ENCODE measurements at places on chromosomes 16 and 17. TPM values are rescaled to one million over a fixed set of nuclear protein-coding genes. Genes with fewer than 3 reads are reported as not detected.
A peak's percentile ranks its signal among the peaks of the same experiment; 100 is the strongest.

CFDP1 gene
- total RNA-seq: 24.7 TPM

DNA sequence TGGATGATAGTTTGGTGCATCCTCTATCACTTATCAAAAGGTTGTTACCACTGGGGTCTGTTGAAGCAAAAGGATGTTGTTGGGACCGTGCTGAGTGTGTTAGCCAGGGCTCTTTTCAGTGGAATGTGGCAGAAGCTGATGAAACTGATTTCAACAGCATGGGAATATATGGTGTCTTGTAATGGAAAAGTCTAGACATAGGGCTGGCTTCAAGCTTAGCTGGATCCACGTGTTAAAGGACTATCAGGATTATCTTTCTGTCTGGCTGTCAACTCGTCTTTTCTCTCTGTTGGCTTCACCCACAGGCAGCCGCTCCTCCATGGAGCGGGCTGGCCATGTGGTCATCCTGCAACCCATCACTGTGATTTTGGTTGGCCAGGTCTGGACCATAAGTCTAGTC lies 8.7 kb downstream of the SNX29 start:
- no peak for DNase-seq

DNA sequence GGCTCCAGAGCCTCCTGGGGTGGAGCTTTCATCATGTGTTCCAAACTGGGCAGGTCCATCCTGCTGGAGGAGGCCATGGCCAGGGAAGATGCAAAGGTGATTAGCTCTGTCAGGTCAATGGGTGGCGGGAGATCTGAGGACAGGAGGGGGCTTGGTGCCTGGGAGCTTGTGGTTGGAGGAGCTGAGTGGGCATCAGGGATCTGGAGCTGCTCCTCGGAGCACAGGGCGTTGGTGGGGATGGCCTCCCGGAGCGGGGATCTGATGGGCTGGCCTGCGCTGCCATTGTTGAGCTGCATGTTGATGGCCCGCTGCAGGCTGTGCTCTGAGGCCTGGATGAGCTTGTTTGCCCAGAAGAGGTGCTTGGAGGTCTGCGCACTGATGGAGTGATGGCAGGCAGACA lies 6.5 kb downstream of the SPATA32 start:
- DNase-seq: no peak

GRCh38 chr17:7845359-7846062 lies 9.4 kb upstream of the TMEM88 start:
- no peak for DNase-seq

FNDC8 gene
- not detected for total RNA-seq

PRSS33 gene
- not detected for total RNA-seq

HES7 gene
- 0.43 TPM for total RNA-seq

GRCh38 chr16:12148120-12148519 lies 171.6 kb downstream of the SNX29 start:
- no peak for DNase-seq

PHAF1 gene
- total RNA-seq: 12.1 TPM

DNA sequence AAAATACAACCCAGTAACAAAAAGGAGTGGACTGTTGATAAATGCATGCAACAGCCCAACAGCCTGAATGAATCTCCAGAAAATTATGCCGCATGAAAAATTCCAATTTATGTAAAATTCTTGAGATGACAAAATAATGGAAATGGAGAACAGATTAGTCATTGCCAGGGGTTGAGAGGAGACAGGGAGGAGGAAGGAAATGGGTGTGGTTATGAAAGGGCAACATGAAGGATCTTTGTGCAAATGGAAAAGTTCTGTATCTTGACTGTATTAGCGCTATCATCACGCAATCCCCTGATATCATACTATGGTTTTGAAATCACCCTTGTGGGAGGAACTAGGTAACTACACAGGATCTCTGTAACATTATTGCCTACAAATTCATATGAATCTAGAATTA lies 1058.3 kb upstream of the RBFOX1 start:
- DNase-seq: peak; percentile 39

GRCh38 chr17:2854143-2855055 lies 58.2 kb downstream of the RAP1GAP2 start:
- no peak for DNase-seq

TBC1D3 gene
- total RNA-seq: 0.20 TPM

DNA sequence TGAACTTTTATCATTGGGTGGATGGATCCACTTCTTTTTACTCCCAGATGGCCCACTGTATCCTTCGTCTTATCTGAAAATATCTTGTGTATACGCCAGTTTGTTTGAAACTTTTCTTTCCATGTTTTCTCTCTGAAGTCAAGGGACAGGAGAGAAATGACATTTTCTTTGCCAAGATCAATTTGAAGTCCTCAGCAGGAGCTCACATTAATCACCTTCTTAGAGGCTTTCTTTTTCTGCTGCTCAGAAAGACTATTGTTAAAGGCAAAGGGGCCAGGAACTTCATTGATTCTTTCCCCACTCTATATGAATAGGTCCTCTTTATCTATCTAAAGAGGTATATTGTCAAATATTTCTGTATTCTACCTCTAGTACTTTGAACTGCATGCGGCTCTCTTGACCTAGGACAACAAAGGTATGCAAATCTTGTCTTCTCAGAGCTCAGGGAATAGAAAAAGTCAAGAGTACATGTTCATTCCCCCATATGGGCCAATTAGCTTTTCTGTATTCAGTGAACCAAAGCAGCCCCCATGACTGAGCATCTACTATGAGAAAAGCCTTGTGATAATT lies 583.3 kb downstream of the HS3ST4 start:
- DNase-seq: no peak

TAT gene
- total RNA-seq: not detected

DNA sequence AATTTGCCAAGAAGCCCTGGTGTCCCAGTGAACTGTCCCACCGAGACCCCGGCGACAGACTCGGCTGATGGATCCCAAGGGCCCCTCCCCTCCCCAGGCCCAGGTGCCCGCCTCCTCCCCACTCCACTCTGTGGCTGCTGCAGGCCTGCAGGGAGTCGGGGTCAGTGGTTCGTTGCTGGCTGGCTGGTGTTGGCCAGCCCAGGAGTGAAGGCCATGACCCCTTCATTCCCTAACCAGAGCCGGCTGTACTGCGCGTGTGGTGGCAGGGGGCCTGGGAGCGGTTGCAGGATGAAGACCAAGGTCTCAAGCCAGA lies 9.2 kb upstream of the TBX2 start:
- no peak for DNase-seq

CDRT15L2 gene
- total RNA-seq: not detected

- peak; percentile 33 for DNase-seq
Observed at GRCh38 chr17:55641676-55642081, 81.0 kb downstream of the TMEM100 start.

GRCh38 chr16:21162661-21163151 lies 4.2 kb downstream of the LDAF1 start:
- no peak for DNase-seq

GRCh38 chr16:10552998-10553491 lies 27.4 kb downstream of the EMP2 start:
- no peak for DNase-seq

DNA sequence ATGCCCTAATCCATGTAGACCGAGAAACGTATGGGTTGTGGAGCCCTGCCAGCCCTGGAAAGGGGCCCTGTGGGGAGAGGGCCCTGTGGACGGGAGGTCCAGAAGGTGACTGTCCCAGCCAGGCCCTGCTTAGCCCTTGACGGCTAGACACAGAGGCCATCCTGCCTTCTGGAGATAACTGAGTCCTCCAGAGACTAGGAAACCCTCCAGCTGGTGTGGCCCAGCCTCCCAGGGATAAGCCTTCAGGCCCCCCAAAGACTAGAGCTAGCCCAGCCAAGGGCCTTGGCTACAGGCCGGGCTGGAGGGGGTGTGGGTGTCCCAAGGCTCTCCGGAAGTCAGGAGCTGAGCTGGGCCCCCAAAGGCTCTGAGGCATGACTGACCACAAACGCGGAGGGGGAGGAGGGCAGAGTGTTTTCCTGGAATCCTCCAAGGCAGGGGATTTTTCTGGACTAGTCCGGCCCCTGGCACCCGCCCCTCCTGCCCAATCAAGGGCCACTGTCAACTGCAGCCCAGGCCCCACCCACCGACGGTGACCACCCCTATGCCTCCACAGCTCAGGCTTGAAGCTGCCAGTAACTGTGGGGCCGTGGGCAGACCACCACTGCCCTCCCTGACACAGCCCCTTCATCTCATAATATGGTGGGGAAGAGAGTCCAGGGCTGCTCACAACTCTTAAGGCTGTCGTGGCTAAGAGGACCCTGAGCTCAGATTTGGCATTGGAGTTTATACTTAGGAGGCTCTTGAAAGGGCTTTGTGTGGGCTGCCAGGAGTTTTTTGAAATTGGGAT lies 885 bp upstream of the VASN start:
- peak; percentile 66 for DNase-seq

GRCh38 chr17:33750943-33751701 lies 458.0 kb upstream of the ASIC2 start:
- peak; percentile 41 for DNase-seq

- no peak for DNase-seq
Observed at GRCh38 chr17:30225112-30225511, 10.4 kb downstream of the SLC6A4 start.

EMP2 gene
- 11.2 TPM for total RNA-seq

All from HT1080 (cell line).